ENCODE measurements at places on chromosomes 2 and 18. TPM values are rescaled to one million over a fixed set of nuclear protein-coding genes. Genes with fewer than 3 reads are reported as not detected.
A peak's percentile ranks its signal among the peaks of the same experiment; 100 is the strongest.

The GLB1L gene
- 2.8 TPM for total RNA-seq

The DNAH6 gene
- 0.30 TPM for total RNA-seq

The RETREG2 gene
- 79.0 TPM for total RNA-seq

The POTEI gene
- not detected for total RNA-seq

The FSHR gene
- total RNA-seq = not detected

The MOGAT1 gene
- total RNA-seq = not detected

The NEU2 gene
- total RNA-seq = not detected

The SIX3 gene
- 0.11 TPM for total RNA-seq

The DNAH7 gene
- not detected for total RNA-seq

The KCNG2 gene
- not detected for total RNA-seq

DNA sequence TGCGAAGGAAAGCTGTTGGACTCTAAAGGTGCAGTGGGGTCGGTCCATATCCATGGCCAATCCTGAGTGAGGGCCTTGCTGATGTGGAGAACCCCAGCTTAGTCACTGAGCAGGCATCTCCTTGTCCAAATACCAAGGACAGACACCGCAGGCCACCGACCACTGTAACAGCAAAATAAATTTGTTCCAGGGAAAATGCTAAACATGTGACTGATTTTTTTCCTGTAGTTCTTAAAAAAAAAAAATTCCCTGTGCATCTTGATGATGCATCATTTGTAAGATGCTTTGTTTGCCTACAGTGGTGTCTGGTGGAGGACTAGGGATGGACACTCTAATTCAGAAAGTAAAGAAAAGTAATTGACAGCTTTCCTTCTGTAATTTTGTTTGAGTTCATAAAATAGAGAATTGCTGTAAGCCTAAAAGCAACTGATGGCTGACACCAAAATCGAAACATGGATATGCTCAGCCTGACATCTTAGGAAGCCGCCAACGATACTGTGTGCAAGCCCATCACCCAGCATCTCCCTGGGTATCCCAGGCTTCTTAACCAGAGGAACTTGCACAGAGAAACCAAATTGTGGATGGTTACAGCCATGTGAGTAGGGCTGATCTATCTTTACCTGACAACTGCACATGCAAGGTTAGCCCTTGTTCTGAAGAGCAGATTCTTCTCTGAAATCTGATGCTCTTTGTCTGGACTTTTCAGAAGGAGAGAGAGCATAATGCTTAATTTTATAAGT lies 188.6 kb downstream of the ARL4C start:
- no peak for DNase-seq

DNA sequence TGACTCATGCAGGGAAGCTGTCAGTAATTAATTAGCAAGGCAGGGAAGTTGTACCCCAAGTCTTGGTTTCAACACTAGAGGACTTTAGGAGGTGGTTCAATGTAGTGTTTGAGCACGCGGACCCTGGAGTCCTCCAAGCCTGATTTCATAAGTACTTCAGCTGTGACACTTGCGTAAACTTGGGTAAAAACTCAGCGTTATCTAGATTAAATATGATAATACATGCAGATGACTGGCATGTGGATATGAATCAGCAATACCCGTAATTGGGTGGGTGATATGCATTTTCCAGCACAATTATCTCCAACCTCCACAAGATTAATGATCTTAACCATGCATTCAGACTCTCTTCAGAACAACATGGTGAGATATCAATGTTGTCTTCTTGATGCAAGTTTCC lies 5.2 kb downstream of the UGT1A7 start:
- no peak for DNase-seq

- no peak for DNase-seq
Measured at GRCh38 chr2:32949260-32949659, 2.5 kb downstream of the LTBP1 start.

DNA sequence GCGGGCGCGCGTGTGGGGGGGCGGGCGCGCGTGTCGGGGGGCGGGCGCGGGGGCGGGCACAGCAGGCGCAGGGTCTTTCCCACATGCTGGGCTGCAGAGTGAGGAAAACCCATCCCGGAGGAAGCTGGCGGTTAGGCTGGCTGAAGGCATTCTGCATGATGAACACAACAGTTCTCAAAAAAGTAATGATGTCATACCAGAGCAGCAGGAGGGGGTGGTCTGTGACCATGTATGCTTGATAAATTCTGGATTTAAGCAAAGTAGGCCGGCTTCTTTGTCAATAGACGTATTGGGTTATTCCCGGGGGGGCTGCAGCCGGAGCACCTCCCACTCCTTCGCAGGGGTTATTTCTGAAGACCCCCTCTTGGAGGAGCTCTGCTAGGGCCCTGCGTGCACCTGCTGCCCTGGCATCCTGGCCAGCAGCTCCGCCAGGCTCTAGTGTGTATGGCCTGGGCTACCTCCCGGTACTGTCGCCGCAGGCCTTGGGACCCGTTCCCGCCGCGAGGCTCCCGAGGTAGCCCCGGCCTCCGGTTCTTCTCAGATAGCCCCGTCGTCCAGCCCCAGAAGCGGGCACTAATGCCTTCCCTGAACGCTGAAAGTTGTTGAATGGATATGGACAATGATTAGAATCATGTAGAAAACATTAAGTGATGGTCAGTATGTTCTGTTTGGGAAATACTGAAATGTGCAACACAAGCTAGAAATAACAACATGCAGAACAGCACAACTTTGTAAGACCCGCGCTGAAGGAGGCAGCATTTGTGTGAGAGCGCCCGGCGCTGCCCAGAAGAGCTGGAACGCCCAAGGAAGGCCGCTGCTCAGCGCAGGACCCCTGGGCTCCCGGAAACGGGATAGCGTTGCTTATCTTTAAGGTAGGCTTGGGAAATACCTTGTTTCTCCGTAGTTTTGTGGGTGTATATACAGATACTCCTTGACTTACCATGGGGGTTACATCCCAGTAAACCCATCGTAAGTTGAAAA lies 101.4 kb upstream of the RAB6C start:
- DNase-seq = no peak

DNA sequence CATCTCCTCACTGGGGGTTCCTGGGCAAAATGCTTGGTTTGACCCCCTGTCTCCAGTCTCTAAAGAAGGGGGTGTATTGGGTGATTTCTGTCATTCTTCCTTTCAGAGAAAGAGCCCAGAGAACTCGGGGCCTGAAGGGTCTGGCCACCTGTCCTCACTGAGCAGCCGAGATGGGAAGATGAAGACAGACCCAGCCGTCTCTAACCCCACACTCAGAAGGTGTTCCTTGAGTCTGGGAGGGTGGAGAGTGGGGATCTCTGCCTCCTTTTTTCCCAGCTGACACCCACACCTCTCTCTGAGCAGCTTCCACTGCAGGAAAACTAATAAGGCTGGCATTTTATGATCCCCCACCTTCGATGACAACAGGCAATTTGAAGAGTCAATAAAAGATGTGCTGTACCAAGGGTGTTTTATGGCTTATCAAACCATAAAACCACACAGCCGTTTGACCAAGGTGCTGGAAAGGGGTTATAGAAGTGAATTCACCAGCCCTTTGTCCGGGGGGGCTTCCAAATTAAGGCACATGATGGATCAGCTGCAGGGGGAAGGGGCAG lies 213.8 kb downstream of the SMAD2 start:
- DNase-seq = no peak

DNA sequence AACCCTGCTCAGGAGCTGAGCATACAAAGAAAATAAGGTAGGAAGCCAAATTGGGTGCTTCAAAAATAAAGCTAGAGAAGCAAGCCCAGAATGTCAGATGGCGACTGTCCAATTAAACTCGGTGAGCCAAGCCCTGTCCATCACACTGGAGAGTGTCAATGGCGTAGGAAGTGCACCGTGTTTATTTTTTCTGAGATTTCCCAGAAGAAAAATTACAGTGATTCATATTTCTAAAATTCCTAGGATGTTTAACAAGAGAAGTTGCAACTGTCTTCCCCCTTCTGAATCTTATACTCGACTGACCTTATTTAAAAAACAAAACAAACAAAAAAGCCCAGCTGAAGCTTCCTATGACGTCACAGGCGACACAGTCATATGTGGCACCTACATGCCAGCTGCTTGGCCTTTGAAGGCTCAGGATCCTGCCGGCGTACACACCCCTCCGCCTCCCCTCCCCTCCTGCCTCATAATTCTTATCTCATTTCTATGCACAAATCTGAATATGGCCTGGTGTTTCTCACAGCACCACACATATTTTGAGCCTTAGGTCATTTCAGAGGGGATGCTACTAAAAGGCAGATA lies 60.8 kb downstream of the MBP start:
- DNase-seq = peak; percentile 63

GRCh38 chr2:221501210-221501882 lies 70.8 kb downstream of the EPHA4 start:
- no peak for DNase-seq

DNA sequence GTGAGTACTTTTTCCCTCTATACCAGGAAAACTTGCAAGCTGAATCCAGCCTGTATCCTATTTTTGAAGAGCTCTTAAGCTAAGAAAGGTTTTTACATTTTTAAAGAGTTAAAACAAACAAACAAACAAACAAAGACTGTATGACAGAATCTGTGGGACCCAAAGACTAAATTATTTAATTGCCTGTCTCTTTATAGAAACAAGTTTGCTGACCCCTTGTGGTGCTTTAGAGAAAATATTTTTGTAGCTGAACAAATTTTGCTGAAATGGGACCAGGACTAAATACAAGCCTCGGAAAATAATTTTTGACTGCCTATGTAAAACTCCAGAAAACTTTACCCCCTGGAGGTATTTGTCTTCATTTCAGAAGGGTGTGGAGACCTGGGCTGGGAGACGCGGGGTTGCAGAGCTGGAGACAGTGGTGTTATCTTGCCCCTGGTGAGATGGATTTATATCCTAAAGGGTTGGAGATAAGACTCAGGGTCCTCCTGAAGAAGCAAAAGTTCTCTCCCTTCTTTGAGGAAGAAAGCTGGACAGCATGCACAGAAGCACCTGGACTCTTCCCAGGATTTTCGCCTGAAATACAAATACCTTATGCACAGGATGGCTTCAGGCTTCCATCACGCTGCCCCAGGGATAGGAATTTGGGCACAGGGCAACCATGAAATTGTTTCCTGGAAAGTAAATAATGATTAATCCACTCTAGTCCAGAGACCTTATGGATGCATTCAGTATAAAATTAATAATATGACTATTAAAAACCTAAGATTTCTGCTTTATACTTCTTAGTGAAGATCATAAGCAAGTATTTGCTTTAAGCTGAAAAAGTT lies 54.3 kb downstream of the TMX3 start:
- DNase-seq = no peak

DNA sequence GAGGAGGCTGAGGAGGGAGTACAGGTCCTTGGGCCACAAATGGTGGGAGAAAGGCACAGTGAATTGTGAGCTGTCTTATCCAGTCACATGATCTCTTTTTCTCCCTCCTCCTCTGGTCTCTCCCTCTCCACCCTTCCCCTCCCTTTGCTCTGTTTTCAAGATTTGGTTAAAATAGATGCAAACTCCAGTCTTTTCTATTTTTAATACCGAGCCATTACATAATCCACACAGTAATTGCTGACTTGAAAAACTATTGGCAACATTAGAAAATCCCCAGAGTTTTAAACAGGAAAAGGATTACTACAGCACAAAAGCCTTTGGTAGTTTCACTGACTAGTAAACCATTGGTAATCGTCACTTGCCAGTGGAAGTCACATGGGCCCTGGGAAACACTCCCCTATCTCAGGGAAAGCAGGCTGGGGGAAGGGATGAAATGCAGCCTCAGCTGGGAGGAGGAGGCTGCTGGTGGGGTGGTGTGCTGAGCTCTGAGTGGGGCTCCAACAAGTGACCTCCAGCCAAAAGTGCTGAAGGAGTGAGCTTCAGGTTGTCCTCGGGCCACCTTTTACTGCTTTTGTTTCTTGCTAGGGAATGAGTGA lies 57.4 kb upstream of the PCBP1 start:
- no peak for DNase-seq

DNA sequence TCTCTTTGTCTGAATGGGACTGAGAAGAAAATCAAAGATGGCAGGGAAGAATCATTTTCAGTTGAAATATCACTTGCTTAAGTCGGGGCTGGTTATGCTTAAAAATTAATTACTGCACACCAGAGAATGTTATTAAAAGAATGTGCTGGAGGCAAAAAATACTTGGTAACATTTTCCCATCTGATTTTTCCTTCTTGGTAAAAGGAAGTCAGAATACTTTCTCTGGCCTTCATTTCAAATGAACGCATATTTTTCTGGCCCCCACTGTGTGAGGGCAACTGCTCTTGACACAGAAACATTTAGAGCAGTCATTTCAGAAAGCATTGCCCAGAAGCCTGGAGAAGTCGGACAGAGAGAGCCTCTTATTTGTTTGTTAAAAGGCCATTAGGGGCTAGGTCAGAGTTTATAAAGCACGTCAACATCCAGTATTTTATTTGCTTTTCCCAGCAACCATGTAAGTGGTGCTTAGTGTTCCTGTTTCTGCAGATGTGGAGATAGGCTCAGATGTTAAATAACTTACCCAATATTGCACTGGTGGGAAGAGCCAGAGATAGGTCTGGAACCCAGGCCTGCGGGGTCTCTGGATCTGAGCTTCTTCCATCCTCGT lies 32.9 kb upstream of the LYPD6B start:
- DNase-seq = no peak

- no peak for DNase-seq
Measured at GRCh38 chr2:238331916-238332315, 11.6 kb downstream of the TRAF3IP1 start.

GRCh38 chr18:27075828-27076227 lies 109.3 kb downstream of the CHST9 start:
- DNase-seq = no peak

- no peak for DNase-seq
Measured at GRCh38 chr2:210195101-210195852, 24.1 kb upstream of the KANSL1L start.

GRCh38 chr2:98377544-98377943 lies 31.3 kb downstream of the CNGA3 start:
- DNase-seq = no peak

DNA sequence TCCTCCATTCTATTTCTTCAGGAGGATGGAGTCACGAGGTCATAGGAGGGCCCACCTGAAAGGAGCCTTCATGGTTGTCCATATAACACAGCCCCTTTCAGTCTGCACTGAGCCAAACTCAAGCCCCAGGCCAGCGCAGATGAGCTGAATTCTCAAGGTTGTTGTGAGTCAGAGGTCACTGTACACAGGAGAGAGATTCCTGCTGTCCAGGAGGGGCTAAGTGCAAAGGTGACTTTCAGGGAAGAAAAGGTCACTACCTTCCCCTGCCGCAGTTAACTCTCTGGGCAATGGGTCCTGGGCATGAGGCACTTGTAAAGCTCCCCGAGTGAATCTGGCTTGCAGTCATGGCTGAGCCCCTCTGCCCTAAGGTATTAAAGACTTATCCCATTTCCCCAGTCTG lies 150.7 kb downstream of the CTIF start:
- no peak for DNase-seq

DNA sequence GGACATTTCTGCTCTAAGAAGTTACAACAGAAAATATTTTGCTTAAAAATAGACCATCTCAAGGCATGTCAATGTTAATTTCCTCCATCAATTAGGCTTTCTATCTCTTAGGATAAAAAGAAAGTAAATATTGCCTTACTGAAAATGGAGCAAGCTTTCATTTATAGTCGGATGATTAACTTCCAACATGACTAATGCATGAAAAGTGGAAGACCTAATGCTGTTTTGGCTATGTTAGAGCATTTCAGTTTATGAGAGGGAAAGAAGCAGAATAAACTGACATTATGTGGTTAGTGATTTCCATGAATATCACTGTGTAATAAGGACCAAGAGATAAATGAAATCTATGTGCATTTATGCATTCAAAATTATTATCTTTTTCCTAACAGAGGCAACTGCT lies 475.2 kb upstream of the UBE2E3 start:
- no peak for DNase-seq
